ENCODE measurements at places on chromosomes 3 and 15. TPM values are rescaled to one million over a fixed set of nuclear protein-coding genes. Genes with fewer than 3 reads are reported as not detected.

GRCh38 chr3:169420429-169420828 lies 243.1 kb downstream of the MECOM start:
- DNase-seq = no peak

GRCh38 chr3:196971094-196971698 lies 2.6 kb upstream of the PIGZ start:
- no peak for DNase-seq

GRCh38 chr3:81095956-81096355 lies 665.5 kb downstream of the GBE1 start:
- no peak for DNase-seq

SLC24A5 gene
- total RNA-seq = not detected

DNA sequence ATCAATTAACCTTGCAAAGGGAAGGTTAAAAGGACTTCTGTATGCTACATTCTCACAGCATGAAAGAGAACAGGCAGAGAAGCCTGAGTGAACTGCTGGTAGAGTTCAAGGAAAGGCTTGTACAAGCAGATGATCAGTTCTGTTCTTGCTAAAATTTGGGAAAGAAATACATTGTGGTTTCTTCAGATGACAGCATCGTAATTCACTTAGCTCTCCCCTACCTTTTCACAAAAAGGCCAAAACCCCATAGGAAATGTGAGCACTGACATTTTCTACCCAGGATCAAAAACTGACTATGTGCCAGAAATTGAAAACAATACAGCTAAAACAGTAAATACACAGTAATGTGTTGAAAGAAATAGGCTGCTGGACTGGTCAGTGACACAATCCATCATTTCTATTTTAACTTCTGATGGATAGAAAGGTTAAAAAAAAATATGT lies 216.4 kb downstream of the DPH6 start:
- DNase-seq = peak; percentile 8

CEMIP gene
- total RNA-seq = 51.9 TPM

FAM174B gene
- 0.56 TPM for total RNA-seq

GRCh38 chr3:107524841-107525643 lies 2.3 kb downstream of the BBX start:
- DNase-seq = peak; percentile 51

- peak; percentile 64 for DNase-seq
Observed at GRCh38 chr3:23915537-23916108, 1.2 kb downstream of the NKIRAS1 start.

C15orf39 gene
- 1.3 TPM for total RNA-seq

C3orf52 gene
- 12.5 TPM for total RNA-seq

DNA sequence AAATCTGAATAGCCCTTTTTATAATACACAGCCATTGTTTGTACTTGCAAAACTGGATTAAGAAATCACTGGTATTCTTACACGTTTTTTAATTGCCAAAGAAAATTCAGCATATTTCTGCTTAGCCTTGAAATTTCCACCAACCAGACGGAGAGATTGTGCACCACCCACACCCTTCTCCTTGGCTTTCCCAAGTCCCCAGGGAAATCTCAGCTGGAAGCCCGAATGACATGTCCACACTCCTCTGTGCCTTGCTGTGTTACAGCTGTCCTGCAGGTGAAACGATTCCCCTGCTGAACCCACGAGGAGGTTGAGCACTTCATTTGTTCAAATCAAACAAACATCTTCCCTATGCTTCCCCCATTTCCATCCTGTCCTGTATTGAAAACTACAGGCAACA lies 49.6 kb upstream of the PPARG start:
- DNase-seq = no peak

DNA sequence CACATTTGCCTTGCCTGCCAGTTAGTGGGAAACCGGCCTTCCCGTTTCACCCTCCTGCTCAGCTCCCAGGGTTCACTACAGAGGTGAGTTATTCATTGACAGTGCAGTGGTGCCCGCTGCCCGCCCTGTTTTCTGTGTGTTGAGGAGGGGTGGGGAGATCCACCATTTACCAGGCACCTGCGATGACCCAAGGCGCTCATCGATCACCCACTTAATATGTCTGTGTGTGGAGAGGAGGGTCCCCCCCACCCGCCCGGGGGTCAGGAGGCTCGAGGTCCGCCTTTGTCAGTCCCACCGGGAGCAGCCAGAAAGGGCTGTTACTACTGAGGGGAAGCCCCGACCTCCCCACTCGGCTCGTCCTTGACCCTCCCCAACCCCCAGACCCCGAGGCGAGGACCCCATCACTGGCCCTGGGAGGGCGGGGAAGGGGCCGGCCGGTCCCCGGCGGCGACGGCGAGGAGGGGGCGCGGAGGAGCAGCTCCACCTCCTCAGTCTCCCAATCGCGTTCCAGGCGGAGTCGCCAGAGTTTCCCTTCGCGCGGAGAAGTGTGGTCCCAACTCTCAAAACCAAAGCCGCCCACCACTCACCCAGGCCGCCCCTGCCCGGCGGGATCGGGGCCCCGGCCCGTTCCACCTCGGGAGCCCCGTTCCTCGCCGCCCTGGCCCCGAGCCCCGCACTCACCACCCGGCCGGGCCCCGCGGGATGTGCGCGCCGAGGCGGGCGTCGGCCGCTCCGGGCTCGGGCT lies 1.1 kb downstream of the PLXNB1 start:
- peak; percentile 18 for DNase-seq

SLC22A13 gene
- total RNA-seq = under 0.01 TPM

- DNase-seq = peak; percentile 58
Observed at GRCh38 chr3:67648701-67649100, 5.7 kb downstream of the SUCLG2 start.

RTP3 gene
- total RNA-seq = not detected

GRAMD1C gene
- total RNA-seq = 5.0 TPM

GRCh38 chr15:45156744-45157455 lies 27.1 kb downstream of the DUOX1 start:
- peak; percentile 78 for DNase-seq

DNA sequence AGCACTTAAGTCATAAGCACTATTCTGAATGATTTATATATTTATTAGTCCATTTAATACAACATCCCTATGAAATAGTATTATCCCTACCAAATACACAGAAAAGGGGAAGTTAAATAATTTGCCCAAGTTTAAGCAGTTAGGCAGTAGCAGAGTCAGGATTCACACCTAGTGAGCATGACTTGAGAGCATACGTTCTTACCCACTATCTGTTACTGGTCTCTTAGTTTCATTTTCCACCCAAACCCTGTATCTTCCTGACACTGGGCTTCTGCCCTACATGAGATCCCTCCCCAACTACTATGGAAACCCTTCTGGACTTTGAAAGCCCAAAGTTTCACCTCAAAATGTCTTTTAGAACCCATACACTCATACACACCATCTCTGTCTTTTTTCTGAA lies 4.4 kb upstream of the ATOSA start:
- no peak for DNase-seq

HYKK gene
- 5.6 TPM for total RNA-seq

- no peak for DNase-seq
Observed at GRCh38 chr3:21835264-21835663, 84.3 kb upstream of the ZNF385D start.

- no peak for DNase-seq
Observed at GRCh38 chr3:65024148-65024547, 336.3 kb upstream of the ADAMTS9 start.

GRCh38 chr15:41367418-41367817 lies 34.7 kb downstream of the NUSAP1 start:
- no peak for DNase-seq

DNA sequence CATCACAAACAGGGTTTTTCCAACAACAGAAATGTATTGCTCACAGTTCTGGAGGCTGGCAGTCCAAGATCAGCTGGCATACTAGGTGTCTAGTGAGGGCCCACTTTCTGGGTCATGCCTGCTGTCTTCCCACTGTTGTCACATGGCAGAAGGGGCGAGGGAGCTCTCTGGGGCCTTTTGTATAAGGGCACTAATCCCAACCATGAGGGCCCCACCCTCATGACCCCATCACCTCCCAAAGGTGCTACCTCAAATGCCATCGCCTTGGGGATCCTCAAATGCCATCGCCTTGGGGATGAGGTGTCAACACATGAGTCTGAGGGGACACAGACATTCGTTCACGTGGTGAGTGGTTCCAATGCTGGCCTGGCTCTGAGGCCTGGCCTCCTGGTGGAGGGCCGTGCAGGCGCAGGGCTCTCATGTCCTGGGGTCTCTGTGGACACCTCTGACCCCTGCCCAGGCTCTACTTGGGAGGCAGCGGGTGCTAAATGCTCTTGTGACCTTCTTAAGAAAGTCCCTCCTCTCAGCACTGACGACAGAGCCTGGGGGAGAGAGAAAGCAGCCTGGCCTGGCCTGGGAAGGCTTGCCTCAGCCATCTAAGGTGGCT lies 16.8 kb downstream of the NUP210 start:
- DNase-seq = no peak

- DNase-seq = peak; percentile 41
Observed at GRCh38 chr15:34726406-34727100, 28.2 kb downstream of the GJD2 start.

- peak; percentile 50 for DNase-seq
Observed at GRCh38 chr15:38524156-38524555, 40.5 kb downstream of the RASGRP1 start.

GRCh38 chr15:33104212-33104611 lies 90.3 kb downstream of the FMN1 start:
- peak; percentile 92 for DNase-seq

CPB1 gene
- not detected for total RNA-seq

GRCh38 chr15:39030291-39031070 lies 465.9 kb upstream of the RASGRP1 start:
- DNase-seq = peak; percentile 56

DNA sequence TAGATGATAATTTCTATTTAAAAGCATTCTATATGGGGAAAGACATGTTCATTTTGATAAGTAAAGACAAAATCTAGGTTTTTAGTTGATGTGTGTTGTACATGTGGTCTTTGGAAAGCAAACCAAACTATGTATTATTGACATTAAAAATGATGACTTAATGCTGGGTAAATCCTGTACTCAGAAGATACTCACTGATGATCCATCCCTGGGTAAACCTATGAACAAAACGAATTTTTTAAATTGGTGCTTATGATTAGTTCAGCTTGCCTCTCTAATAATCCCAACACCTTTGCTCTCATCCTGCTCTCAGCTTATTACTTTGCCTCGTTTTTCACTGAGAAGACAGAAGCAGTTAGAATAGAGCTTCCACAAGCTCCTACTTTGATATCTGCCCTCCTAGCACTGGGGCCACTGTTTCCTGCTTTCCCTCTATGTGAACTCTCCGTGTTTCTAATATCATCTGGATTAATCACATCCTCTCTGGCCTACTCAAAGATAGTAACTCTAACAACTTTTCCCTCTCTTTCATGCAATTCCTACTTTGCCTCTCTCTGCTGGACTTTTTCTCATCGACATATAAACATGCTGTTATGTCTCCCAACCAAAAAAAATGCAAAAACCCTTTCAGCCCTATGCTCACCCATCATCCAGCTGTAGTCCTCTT lies 29.3 kb downstream of the RARRES1 start:
- DNase-seq = peak; percentile 85

DNA sequence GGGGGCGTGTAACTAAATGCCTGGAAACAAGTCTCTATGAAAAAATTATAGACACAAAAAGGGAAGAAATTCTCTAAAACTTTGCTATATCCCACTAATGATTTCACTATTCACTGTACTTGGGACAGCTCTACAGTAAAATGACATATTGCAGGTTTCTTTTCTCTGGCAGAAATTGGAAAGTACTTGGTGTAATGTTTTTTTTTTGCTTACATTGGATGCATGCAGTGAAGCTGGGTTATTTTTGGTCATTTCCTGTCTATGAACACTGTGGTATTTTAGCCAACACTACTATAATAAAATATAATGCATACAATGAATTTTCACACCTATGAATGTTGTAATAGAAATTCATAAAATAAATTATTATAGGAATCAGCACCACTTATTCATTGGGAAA lies 109.7 kb downstream of the LRRC49 start:
- peak; percentile 58 for DNase-seq

DNA sequence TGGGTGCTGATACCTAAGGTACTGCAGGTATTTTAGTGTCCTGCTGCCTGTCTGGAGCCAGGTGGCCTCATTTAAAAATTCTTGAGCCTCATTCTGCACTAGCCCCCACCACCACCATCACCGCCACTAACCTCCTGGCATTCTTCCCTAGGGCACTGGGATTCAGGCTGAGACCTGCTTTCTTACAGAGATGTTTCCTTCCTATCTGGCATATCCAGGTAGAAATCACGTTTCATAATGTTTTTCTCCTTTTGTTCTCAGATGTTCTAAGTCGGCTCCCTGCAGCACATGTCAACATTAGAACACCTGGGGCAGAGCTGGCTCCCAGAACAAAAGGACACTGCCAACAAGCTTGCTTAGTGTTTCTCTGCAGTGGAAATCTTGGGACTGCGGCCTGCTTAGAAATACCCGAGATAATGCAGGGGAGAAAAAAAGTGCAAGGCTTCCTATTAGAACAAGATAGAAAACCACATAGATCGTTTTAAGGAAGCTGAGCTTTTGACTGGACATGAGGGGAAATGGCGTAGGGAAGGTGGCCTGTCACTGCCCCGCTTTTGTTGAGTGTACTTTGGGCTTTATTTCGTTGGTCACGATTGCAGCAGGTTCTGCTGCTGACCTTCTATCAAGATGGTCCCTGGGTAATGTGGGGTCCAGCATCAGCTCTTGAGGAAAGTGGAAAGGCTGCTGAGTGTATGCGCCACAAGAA lies 59.6 kb upstream of the PPARG start:
- DNase-seq = no peak

PP2D1 gene
- not detected for total RNA-seq

DNA sequence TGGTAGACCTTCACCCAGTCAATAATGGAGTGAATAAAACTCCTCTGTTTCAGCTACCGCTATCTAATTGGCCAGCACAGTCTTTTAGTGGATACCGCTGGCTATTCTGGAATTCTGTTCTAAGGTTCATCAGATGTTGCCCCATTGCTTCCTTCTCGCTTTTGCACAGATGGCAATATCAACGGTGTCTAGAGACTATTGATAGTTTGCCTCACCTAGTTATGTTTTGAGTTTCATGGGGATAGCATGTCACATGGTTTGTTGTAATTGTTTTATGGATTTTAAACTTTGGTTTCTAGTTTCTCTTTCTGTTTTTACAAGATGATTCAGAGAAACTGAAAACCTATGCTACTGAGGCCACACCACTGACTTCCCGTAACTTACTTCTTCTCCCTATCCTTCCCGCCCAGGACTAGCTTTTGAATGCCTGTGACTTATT lies 2.0 kb downstream of the XRN1 start:
- peak; percentile 53 for DNase-seq

CPLX3 gene
- total RNA-seq = not detected

DNA sequence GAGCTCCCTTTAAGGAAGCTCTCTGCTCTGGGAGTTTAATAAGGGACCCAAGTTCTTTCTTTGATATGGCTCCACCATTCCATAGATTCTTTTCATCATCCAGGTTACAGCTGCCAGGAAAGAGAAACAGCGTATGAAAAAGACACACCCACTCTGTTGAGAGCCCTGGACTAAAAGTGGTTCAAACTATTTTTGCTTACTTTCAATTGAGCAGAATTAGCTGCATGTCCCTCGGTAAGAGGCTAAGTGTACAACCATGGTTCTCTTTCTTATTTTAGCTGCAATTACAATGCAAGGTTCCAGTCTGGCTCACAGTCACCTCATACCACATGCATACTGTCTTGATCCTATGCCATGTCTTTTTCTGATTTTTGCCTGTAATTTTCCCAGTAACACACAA lies 1288.3 kb downstream of the NSUN3 start:
- DNase-seq = no peak

GRCh38 chr3:130894986-130895280 lies 1.0 kb downstream of the ATP2C1 start:
- DNase-seq = peak; percentile 17

GRCh38 chr3:115040673-115041286 lies 106.3 kb downstream of the ZBTB20 start:
- peak; percentile 52 for DNase-seq
